ENCODE measurements at places on chromosomes 1 and 21.

DNA sequence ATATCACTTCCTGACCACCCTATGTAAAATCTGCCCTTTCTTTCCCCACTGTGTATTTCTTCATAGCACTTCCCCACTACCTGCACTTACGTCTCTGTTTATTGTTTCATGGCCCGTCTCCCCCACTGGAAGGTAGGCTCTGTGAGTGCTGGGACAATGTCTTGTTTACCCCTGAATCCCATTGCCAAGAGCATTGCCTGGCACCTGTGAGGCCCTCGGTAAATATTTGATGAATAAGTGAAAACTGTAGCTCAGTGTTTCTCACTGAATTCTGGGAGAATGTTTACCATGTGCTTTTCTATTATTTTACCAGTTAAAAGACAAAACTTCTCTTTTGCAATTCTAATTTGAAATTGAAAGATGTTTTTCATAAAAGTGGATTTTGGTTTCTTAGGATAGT lies 11.8 kb downstream of the NFASC start:
- DNase-seq = no peak

- DNase-seq = no peak
These were observed 62.7 kb downstream of the PLPP3 start for GRCh38 chr1:56516539-56517252.

GRCh38 chr1:111227434-111227833 lies at the start of gene CHI3L2:
TSS of gene CHI3L2 (plus strand) at chr1:111227713. CDS start at chr1:111227730, 17 bp downstream.
- no peak for DNase-seq

DNA sequence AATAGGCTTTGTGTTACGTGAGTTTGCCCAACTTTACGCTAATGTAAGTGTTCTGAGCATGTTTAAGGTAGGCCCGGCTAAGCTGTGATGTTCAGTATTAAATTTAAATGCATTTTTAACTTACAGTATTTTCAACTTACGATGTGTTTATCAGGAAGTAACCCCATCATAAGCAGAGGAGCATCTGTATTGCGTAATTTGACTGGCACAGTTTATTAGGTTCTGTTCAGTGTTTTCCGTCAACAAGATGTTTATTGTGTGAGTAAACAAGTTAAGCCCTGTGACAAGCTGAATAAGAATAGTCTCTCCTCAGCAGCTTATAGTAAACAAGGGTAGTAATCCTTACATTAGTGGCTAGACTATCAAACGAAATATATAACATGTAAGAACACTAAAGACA lies 27.2 kb upstream of the SHISA4 start:
- DNase-seq = no peak

DNA sequence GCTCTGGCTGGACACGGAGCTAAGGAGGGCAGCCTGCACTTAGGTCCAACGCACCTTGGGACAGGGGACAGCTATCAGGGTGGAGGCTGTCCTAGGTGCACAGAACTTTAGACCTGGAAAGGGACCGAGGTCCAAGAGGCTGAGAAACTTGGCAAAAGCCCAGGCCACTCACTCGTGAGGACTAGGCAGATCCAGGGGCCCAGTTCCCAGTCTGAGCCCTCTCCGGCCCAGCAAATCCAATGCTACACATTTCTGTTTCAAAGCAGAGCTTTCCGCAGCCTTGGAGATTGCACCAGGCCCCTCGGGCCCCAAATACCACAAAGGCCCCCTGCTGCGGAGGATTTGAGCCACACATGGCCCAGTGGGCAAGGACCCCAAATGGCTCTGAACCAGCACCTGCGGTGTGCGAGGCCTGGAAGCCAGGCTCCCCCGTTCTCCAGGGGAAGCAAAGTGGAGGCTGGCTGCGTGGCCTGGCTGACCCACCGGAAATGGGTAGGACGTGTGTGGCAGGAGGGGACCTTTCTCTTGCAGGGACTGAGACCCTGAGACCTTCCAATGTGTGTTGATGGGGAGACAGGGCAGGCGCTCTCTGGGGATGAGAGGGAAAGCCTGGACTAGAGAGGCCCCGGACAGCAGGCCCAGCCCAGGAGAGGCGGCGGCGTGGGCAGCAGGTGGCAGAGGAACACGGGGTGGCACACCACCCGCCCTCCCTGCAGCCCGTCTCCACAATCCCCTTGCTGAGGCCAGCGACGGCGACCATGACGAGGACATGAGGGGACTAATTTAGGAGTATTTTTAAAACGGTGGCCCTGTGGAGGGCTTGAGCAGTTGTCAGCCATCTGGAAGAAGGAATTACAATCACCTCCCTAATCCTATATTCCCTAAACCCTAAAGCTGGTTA lies 118.7 kb downstream of the CASZ1 start:
- DNase-seq = no peak

DNA sequence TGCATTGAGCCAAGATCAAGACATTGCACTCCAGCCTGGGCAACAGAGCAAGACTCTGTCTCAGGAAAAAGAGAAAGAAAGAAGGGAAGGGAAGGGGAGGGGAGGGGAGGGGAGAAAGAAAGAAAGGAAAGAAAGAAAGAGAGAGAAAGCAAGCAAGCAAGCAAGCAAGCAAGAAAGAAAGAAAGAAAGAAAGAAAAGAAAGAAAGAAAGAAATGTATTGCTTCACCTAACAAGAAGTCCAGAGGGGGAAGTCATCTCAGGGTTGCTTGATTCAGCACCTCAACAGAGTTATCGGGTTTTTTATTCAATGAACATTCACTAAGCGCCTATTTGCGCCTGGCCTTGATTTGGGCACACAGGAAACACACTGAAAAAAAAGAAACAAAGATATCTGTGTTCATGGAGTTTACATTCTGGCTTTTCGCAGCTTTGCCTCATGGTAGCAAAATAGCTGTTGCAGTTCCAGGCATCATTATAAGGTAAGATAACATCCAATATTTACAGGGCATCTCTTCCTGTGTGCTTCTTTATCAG lies 8.2 kb upstream of the RCSD1 start:
- DNase-seq = no peak

GRCh38 chr1:83505148-83505547 lies 493.8 kb downstream of the TTLL7 start:
- no peak for DNase-seq

DNA sequence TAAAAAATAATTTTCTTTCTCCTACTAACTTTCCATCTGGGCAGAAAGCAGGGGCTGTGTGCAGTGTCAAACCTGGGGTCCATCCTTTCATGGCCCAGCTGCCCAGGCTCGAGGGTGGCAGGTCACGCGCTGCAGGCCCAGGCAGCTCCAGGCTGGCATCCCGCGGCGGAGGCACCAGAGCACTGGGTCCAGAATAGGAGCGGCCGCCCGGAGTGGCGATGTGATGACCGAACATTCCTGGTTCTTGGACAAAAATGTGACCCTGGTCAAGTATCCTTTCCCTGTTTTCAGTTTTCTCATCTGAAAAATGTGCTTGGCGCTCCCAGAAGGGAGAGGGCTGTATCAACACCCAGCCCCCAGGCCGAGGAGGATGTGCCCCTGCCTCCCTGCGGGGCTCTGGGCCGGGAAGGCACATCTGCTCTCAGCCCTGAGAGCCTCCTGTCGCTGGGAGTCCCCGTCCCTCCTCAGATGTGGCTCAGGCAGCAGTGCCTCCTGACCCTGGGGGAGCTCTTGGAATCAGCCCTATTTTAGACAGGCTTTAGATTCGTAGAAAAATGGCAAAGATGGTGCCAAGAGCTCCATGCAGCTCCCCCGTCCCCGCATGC lies 29.3 kb downstream of the SLX9 start:
- DNase-seq = no peak

- DNase-seq = no peak
These were observed 204.6 kb downstream of the GABPA start for GRCh38 chr21:25939396-25939761.

DNA sequence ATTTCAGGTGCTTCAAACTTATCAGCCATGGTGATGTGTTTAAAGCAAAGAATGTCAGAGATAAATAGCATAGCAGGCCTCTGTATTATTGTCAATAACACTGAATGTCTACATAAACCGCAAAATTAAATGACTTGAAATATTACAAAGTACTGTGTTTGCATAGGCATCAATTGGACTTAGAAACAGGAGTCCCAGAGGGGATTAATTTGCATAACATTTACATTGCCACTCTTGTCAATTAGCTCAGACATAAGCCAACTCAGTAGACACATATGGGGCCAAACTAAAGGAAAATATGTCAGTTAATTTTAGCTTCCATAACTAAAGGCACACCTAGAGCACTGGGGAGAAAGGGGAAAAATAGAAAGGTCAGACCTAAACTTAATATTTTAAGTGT lies 814.5 kb upstream of the NEGR1 start:
- DNase-seq = no peak

DNA sequence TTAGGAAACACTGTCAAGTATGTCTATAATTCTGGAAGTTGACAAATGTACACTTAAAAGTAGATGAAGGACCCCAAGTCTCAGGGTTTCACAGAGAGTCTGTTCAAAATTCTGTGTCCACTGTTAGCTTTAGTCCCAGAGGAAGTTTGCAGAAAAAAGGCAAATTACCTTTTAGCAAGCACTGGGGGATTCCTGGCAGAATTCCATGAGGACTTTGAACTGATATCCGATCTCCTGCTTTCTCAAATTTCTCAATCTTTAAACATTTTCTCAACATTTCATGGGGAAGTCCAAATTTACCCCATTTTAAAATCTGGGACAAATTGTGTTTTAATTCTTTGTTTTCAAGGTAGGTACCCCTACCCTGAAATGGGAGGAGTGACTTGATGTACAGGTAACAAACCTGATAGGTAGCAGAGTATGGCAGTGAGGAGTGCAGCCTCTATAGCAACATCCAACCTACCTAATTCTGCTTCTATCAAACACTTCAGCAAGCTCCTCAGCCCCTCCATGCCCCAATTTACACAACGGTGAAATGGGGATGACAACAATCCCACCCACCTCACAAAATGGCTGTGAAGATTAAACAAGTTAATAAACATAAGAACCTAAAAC lies 344.9 kb downstream of the OMA1 start:
- no peak for DNase-seq

- no peak for DNase-seq
These were observed 6.1 kb upstream of the AGO3 start for GRCh38 chr1:35924838-35925237.

GRCh38 chr21:37208056-37208721 lies 58.9 kb downstream of the VPS26C start:
- DNase-seq = peak; percentile 64

GRCh38 chr1:147627435-147628110 lies 42.8 kb downstream of the ACP6 start:
- DNase-seq = peak; percentile 26

DNA sequence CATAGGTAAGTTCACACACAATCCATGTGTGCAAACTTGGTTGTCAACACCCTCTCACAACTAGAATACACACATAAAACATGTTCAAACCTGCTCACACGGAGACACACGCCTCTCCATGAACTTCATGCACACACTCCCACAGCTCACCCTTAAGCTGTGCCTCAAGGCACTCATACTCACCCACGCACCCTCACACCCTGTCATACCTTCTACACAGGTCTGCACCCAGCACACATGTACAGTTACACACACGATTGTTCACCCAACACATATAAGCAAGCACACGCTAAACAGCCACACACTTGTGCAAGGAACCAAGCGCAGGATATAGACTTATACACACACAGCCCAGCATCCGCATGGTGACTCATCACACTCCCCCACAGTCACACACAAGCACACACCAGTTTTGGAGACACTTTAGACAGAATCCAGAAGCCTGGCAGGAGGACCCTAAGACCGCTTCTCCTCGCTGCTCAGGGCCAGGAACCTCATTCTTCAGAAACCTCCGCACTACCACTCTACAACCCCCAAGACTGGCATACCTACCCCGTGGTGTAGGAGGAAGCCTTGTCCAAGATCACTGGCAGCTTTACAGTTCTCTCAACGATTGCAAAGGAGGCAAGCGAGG lies 58.7 kb upstream of the ZC3H12A start:
- no peak for DNase-seq

- DNase-seq = no peak
These were observed 12.4 kb upstream of the PLXNA2 start for GRCh38 chr1:208256556-208256955.

- DNase-seq = no peak
These were observed 213.5 kb downstream of the RPS6KC1 start for GRCh38 chr1:213264531-213264930.

DNA sequence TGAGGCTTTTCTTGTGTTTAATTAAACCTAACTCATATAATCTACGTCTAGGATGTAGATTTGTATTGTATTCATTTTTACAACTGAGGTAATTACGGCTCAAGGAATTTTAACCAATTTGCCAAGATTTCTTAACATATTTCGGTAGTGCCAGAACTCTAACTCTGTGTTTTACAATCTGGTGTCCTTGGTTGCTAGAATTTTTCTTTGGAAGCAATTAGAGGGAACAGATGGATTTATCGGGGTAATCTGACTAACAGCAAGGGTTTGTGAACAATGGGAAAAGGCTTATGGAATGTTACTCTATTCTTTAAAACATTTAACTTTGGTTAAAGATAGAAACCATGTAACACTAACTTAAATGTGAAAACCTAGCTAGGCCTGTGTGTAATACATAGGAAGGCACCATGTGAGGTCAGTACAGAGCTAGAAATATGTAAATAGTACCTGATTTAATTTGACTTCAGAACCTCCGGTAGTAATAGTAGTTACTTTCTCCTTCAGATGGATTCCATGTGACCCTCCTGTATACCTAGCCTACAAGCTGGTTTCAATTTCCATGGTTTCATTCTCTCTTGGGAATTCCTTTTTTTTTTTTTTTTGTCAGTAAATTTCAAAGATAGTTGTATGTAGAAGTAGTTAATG lies 1.2 kb downstream of the MTF2 start:
- no peak for DNase-seq

DNA sequence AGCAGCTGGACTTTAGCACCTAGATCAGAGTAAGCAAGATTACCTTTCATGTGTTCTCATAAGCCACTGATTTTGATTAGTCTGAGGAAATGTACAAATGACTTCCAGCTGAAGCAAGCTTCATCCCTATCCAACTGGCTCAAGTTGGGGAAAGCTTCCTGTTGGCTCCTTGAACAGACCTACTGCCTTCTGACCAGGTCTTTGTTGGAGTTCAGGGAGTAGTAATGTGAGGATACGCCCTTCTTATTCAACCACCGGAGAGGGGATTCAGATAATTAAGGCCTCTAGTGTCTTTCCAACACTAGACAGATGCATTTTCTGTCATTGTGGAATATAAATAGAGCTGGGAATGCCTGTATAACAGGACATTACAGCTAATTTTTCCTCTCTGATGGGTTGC lies 268.9 kb downstream of the TGFB2 start:
- no peak for DNase-seq

All from head of caudate nucleus (tissue), 42 donors.